ENCODE measurements at places on chromosomes 1 and 21.

DNA sequence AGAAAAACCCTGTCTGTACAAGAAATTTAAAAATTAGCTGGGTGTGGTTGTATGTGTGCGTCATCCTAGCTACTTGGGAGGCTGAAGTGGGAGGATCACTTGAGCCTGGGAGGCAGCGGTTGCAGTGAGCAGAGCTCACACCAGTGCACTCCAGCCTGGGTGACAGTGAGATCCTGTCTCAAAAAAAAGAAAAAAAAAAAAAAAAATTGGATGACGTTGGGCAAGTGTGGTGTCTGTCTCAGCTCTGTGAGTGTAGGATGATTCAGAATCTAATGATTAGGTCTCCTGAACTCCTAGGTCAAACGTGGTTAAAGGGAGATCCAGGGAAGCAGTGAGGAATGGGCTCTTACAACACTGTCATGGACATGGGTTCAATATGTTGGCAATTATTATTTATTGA is 435.9 kb downstream of the KIF26B start:
- DNase-seq, result no peak

- no peak for DNase-seq
Observed at GRCh38 chr21:41369920-41370839, 8.4 kb downstream of the MX2 start.

- no peak for DNase-seq
Observed at GRCh38 chr1:61138921-61139774, 56.8 kb downstream of the NFIA start.

DNA sequence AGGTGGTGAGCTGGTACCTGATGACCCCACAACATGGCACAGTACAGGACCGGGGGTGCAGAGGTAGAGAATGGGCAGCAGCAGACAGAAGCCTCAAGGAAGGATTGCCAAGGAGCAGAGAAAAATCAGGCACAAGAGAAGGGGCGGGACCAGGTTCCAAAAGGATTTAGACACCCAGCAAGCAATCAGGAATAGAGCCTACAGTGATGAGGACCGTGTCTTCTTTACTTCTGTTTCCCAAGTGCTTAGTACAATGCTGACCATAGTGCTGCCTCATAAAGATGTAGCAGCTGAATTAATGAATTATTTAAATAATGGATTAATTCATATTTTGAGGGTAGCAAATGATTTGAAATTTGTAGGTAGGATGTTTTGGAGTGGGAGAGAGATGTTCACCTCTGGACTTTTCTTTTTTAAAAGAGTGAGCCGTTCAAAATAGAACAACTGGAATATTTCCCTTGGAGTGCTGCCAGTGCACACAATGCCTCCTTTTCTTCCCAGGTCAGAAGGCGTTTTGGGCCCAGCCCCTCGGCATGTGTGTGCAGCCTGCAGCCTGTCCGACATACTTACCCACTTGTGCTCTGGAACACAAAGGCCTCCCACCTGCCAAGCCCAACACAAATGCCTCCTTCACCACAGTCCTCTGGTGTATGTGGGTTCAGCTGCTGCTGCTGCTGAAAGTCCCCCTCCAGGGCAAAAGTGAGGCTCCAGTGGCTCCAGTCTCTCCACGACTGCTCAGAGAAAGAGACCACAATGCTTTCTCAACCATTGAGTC is 19.6 kb downstream of the KANK4 start:
- DNase-seq, result peak; percentile 37

DNA sequence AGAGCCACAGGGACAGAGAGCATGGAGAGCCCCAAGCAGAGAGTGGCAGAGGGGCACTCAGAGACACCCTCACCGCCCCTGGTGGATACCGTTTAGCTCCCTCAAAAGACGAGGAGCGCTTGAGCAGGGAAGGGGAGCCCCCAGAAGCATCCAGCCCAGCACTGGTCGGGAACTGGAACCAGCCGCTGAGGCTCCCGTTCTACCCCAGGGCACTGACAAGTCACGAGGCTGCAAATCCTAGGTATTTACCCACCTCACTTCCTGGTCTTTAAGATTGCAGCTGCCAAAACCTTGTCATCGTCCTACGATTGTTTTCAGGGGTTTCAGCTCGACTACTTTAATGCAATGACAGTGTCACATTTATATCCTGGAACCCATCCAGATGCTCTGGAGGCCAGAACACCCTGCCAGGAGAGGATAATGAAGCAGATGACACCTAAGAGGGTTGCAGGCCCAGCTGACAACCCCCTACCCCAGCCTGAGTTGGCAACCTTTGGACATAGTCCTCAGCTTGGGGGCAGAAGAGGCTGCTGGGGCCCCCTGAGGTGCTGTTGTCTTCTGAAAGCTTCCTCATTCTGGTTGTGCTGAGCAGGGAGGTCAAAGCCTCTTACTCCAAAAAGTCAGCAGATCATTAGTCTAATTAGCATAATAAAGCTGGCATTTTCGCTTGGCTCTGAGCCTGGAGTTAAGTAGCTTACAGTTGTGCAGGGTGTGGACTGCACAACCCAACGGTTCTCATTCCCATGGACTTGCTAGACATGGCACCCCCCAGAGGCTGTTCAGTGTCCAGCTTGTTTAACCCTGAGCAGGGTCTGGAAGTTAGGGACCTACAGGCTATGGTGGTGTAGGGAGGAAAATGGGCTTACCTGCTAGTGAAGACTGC is 20.6 kb upstream of the BACE2 start:
- DNase-seq, result no peak

DNA sequence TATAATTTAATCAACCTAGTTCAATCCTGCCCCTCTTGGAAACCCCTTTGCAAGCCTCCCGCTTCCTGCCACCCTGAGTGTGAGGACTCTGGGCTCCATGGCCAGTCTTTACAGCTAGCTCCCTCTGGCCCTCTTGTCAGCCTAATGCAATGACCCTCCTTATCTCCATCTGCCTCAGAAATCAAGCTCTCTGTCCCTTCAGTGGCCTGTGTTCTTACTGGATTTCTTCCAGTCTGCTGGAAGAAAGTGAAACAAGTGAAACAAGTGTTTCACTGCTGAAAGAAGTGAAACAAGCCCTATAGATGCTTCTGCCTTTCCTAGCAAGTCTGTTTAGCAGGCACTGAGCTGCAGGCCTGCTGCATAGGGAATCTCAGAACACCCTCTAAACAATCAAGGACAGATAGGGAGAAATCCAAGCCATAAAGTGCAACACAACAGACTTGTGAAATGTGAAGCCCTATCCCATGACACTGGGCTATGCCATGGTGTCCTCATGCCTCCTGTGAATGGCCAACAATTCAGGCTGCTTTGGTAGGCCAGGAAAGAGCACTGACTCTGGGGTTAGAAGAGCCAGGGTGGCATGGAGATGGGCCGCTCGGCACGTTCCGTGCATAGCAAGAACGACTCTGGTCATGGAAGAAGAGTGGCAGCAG is 55.9 kb downstream of the FAM163A start:
- DNase-seq, result no peak

GRCh38 chr1:82783044-82783443 is 982.3 kb downstream of the ADGRL2 start:
- no peak for DNase-seq

DNA sequence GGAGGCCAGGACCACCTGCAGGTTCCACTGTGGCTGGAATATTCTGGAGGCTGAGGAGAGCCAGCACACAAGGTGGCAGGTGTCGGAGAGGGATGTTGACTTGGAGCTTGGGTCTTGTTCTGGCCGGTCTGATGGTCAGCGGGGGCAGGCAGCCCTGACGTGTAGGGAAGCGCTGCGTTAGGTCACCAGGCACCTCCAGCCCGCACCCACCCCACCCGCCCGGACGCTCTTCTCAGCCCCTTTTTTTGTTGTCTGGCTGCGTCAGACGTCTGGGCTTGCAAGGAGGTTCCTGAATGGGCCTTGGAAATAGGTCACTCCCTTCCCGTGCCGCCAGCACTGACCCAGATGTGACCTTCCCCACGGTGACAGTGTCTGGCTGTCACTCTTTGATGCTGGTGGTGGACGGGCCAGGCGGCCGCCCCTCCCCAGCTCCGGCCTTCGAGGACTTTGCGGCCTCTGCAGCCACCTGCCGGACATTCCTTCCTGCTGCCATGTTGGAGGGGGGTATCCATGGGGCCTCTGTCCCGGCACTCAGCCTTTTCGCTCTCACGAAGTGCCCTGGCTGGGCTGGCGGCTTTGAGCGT is 30.1 kb downstream of the SPSB1 start:
- peak; percentile 55 for DNase-seq

Measured in heart left ventricle (tissue), 16 donors.